GM20000 (cell line): ENCODE measurements at places on chromosomes 3 and 15.

DNA sequence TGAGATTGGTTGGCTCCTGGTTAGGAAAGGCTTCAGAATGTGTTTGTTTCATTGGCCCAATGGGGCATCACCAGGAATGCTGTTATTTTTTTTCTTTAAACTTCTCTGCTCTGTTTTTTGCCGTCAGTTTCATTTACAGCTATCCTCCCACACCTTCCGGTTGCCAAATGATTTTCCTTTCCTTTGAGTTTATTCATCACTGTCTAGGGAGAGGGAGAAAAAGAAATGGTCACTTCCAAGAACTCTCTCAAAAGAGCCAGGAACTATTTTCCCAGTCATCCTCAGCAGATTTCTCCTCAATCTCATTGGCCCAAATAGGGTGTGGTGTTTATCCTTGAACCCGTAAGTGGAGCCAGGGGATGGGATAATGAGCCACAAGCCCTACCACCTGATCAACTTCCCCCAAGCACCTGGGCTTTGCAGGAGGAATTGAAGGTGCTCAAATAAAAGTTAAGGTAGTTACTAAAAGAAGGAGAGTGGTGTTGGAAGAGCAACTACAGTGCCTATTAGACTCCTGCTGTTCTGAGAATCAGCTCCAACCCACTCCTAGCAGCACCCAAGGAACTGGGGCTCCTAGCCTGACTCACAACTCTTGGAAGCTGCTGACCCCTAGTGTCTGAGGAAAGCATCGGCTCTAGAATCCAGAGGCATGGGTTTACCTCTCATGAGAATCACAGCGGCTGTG, 183.8 kb upstream of the IL12A start:
- DNase-seq = peak; percentile 63

DNA sequence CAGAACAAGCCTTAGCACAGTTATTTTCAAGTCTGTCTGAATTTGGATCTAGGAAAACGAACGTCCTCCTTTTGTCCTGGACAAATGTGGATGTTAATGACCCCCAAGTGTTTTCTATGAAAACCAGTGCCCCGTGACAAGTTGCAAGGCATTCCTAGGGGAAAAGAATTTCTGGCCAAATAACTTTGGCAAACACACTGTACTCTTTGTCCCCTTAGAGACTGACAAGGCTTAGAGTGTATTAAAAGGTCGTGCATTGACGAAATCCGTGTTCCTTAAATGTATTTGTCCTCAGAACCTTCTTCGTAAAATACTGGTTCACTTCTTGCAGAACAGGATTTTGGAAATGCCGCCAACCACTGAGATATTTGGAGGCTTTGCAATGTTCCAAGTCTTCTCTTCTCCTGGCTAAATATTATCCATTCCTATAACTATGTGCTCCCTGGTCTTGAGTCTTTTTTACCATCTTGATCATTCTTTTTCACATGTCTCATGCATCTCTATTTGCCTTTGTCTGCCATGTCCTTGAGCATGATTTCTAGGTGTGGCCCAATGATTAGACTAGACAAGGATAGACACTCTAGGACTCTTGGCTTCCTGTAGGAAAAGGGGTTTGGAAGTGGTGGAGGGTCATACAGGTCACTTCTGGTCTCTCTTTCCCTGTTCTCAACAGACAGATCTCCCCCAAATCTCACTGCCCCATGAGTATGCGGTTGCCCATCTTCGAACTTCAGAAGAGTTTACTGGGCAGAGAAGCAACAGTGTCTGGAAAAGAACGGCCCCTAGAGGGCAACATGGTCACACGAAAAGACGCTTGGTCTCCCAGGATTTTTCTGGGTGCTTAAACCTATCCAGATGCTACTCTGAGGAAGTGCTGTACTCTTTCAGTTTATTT, 117.5 kb downstream of the EDEM1 start:
- DNase-seq = peak; percentile 37

DNA sequence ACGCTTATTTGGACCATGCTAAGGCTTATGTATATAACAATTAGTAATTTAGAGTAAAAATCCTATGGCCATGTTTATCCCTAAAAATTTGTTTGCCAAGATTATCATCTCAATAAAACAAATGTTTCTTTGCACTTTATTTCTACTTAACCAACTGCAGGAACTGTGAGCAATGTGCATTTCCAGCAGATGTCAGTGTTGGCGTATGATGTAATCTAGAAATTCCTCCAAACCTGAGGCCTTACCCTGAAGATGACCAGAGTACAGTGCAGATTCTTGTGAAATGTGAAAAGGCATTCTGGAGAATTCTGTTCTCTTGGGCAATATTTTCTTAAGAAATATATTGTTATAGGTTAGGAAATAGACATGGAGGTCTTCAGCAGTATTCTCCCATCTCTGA, 205.9 kb downstream of the MBNL1 start:
- peak; percentile 40 for DNase-seq

GRCh38 chr3:149145974-149146373, 16.5 kb downstream of the HPS3 start:
- no peak for DNase-seq
